Activated gamma-delta T cell (primary cell): ENCODE measurements at places on chromosomes 1 and 21.

GRCh38 chr21:42453224-42453985 lies 42.6 kb downstream of the RSPH1 start:
- no peak for DNase-seq

DNA sequence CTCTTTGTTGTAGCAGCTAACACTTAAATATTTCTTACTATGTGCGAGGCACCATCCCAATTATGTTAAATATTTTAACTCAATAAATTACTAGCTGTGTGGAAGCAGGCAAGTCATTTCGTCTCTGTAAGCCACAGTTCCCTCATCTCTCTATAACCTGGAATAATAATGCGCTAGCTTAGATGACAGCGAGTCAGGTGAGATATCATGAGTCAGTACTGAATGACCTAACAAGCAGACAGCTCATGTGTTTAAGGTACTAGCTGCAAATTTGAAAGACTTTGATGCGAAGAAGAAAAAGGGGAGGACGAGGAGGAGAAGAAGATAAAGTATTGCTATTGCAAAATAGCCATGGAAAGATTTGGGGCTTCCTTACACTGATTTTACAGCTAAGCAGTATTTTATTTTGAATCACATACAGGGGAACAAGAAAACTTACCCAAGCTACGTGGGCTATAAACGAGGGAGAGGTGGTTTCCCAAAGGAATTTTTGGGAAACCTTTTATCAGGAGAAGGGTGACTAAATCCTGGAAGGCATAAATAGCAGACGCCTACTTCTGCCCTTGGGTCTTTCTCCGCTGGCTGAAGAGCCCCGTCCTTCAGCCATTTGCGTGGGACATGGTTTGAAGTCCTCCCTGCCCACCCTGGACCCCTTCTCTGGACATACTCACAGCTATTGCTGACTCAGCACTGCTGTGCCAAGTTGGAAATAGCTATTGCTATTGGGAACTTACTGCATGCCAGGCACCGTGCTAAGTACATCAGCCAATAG lies 8.9 kb downstream of the CITED4 start:
- DNase-seq: no peak

DNA sequence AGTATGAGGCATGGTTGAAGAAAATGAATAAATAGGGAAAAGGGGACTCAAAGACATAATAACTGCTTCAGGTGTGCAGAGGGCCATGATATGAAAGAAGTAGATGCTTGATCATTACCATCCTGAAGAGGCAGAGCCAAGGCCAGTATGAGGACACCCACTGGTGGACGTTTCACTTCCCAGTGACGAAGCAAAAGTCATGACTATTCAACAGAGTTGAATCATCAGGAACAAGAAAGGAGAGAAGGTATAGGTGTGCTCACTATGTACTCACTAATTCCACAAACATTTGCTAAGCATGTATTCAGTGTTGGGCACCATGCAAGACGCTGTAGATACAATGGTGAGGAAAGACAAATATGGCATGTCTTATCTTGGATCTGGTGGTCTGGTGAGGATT lies 319.2 kb upstream of the RUNX1 start:
- DNase-seq: no peak

- no peak for DNase-seq
These were observed 572 bp downstream of the LPGAT1 start for GRCh38 chr1:211830055-211830327.

- DNase-seq: no peak
These were observed 180.4 kb downstream of the FGGY start for GRCh38 chr1:59477286-59477685.
